Fibroblast of skin of abdomen (primary cell): ENCODE measurements at places on chromosomes 16 and 17.
A peak's percentile ranks its signal among the peaks of the same experiment; 100 is the strongest.

- peak; percentile 37 for DNase-seq
Measured at GRCh38 chr17:38322156-38322779, 21.5 kb downstream of the GPR179 start.

DNA sequence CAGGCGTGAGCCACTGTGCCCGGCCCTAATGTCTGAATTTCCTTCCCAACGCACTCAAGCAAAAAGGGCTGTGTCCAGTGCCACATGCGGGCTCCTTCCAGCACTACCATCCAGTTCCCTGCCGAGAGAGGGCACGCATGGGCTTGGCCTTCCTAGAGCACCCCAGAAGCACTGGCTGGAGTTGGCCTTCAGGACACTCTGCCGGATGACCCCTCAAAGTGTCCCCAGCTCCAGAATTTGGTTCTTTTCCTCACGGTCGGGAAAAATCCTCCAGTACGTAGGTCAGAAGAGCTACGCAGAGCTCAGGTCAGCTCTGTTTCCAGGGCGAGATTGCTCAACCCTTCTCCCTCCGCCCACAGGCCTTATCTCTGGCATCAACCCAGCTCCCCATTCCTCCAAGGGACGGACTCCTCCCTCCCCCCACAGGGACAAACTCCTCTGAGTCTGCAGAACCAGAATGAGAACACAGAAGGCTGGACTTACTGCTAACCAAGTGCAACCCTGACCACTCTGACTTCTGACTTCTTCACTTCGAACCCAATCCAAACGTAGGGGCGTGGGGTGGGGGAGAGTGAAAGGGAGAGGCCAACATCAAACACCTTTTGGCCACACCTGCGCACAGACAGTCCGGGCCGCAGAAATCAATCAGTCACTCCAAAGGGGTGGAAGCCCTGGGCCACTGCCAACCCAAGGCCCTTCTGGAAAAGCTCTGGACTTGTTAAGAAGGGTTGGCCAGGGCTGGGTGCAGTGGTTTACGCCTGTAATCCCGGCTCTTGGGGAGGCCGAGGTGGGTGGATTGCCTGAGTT is 3.6 kb downstream of the CDC42EP4 start:
- peak; percentile 69 for DNase-seq

GRCh38 chr17:55366020-55366481 is 55.6 kb downstream of the MMD start:
- no peak for DNase-seq

- no peak for DNase-seq
Measured at GRCh38 chr16:65114527-65114926, 7.3 kb downstream of the CDH11 start.

DNA sequence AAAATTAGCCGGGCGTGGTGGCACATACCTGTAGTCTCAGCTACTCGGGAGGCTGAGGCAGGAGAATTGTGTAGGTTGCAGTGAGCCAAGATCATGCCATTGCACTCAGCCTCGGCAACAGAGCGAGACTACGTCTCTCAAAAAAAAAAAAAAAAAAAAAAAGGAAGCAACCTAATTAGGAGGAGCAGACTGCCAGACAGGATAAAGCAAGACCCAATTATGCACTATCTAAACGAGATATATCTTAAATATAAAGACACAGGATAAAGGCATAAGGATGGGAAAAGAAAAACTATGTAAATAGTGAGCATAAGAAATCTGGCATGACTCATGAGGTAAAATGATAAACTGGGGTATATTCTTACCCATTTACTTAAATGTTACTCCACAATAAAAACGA is 4.9 kb downstream of the TXNDC11 start:
- DNase-seq = no peak

DNA sequence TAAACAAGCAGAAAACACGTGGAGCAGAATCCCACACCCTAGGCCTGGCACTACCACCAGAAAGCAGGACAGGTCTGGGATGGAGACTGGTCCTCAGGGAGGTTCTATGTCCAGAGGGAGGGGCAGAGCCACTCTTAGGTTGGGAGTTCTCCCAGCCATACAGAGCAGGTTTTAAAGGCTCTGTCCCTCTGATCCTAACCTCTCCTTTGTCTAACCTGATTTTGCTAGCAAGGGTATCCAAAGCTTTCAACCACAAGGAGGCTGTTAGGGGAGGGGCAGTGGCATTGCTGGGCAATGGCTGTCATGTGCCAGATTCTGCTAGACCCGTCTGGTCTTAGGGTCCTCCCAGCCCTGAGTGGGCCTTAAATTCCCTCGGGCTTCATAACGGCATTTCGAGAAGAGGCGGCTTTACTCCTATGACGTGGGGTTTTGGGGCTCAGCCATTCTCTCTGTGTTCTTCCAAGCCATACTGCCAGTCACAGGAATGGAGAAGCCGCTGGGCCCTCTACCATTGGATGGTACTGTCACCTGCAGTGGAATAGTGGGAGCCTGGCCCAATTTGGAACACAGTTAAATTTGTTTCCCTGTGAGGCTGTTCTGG is 5.7 kb downstream of the TPPP3 start:
- DNase-seq = no peak

DNA sequence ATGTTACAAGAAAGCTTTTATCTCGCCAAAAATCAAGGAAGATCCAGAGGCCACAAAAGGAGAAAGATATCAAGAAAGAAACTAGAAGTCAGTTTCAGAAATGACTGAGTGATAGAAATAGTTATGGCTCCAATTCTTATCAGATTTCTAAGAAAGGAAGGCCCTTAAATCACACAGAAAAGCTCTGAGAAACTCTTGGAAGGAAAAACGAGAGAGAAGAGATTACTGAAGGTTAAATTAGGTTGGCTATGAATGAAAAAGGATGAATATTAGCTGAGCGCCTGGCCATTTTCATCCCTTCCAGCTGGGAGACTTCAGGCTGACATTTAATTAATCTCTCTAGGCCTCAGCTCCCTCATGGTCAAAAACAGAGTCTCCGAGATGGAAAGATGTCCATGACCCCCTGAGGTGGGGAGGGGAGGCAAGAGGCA is 72.3 kb downstream of the CYTH1 start:
- no peak for DNase-seq

GRCh38 chr17:5874486-5874885 is 195.7 kb upstream of the WSCD1 start:
- DNase-seq = peak; percentile 31

DNA sequence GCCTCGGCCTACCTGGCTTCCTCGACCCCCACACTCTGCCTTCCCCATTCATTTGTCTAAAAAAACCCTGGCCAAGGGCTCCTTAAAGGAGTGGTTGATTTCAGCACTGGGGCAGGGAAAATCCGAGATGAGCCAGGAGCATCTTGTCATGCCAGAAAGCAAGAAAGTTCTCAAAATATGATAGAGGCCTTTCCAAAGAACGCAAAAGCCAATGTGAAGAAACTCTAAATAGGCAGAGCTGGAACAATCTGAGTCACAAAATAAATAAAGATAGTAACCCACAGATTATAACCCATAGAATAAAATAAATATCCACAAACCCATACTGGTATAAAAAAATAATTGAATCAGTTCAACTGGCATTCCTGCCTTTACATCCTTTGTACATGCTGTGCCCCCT is 192.3 kb upstream of the SALL1 start:
- no peak for DNase-seq

- DNase-seq = no peak
Measured at GRCh38 chr17:61450641-61451537, 1.3 kb upstream of the TBX4 start.

- DNase-seq = no peak
Measured at GRCh38 chr17:39938140-39938869, 10.8 kb downstream of the LRRC3C start.

DNA sequence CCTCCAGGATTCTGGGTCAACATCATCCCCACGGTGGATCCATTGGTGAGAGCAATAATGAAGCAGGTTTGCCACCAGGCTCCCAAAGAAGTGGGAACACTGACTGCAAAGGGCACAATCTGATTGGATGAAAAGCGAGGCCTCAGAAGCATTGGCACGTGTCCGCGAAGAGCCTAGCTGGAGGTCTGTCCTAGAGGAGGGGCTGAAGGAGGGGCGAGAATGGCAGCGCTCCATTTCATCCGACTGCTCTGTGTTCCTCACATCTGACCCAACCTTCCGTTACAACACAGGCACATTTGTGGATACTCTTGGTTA is 79.9 kb downstream of the MRC2 start:
- no peak for DNase-seq

- no peak for DNase-seq
Measured at GRCh38 chr17:5571281-5571680, 13.0 kb downstream of the NLRP1 start.

- DNase-seq = no peak
Measured at GRCh38 chr17:33888455-33888854, 366.6 kb upstream of the CCL2 start.

GRCh38 chr16:68085259-68086071 is at the start of gene NFATC3:
NFATC3 (plus strand) TSS chr16:68085370; CDS start chr16:68085682, 312 bp downstream.
- DNase-seq = peak; percentile 98

DNA sequence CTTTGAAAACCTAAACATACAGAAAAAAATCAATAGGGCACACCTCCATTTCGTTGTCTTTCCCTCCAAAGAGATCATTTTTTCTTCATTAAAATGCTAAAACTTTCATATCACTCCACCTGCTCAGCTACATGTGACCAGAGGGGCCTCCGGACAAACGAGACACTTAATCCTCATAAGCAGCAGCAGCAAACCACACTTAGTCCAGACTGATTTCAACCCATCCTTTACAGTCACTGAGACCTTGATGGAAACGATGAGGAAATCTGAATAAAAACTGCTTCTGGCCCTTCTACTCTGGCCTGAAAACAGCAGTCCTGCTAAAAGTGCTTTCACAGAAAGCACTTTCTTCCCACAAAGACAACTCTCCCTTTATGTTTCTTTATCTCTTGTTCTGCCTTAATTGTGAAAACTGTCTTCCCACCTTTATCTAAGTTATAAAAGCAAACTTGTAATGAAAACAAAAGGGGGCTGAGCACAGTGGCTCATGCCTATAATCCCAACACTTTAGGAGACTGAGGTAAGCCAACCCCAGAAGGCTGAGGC is 4.6 kb downstream of the ANKRD11 start:
- no peak for DNase-seq

DNA sequence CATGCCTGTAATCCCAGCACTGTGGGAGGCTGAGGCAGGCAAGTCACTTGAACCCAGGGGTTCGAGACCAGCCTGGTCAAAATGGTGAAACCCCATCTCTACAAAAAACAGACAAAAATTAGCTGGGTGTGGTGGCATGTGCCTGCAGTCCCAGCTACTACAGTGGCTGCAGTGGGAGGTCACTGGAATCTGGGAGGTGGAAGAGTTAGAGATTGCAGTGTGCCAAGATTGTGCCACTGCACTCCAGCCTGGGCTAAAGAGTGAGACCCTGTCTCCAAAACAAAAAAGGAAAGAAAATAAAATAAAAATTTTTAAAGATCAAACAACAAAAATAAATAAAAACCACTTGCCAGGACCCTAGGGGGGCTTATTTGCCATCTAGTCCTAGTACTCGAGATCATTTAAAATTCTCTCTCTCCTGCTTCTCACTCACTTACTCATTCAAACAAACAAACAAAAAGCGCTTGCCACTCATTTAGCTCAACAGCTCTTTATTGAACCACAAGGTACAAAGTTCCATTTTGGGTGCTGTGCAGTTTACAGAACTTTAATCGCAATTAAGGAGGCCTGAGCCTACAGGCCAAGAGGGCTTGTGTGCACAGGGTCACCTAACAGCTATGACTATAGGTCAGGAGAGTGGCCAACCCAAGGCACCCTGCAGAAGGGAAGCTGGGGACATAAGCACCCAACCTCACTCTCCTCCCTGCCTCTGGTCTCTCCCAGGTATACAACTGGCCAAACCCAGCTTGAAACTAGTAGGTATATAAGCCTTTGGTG is 4.4 kb downstream of the CHD9NB start:
- DNase-seq = no peak

- DNase-seq = no peak
Measured at GRCh38 chr16:88434353-88434690, 18.8 kb upstream of the ZFPM1 start.
